Stimulated activated CD8-positive, alpha-beta memory T cell treated with anti-CD3 and anti-CD28 coated beads, Interleukin-7, amount 100 ng/mL, for 1 hour (primary cell): ENCODE measurements at places on chromosomes 6 and 20.

DNA sequence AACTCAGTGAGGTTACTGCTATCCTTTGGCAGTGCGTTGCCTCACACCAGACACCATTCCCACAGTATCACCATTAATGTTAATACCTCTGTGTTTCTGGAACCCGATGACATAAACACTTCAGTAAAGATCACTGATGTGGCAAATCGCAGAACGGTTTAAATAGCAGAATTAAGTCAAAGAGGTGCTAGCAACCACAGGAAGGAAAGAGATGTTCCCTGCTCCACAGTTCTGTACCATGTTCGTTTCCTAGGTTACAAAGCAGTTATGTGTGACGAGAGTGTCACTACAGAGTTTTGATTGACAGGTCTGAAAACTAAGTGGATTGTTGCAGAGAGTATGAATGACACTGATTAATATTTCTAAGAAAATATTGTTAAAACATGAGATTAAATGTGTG lies 272.3 kb downstream of the KHDRBS2 start:
- DNase-seq, result no peak

GRCh38 chr6:23339268-23339667 lies 769.9 kb downstream of the HDGFL1 start:
- DNase-seq, result no peak

GRCh38 chr6:150639823-150640331 lies 40.2 kb downstream of the PLEKHG1 start:
- DNase-seq, result no peak

DNA sequence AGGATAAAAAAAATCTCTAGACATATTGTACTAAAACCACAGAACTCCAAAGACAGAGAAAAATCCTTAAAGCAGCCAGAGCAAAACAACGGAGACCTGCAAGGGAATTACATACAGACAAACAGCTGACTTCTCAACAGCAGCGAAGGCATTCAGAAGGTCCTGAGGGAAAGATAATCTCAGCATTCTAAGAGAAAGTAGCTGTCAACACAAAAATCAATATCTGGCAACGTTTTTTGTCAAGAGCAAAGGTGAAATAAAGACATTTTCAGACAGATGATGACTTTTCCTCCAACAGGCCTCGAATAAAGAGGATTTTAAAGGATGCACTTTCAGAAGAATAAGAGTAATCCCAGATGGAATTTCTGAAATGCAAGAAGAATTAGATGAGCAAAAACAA lies 6.1 kb upstream of the SCGN start:
- DNase-seq, result no peak
